Vagina (tissue), 2 donors: ENCODE measurements at places on chromosomes 16 and 17. TPM values are rescaled to one million over a fixed set of nuclear protein-coding genes. Genes with fewer than 3 reads are reported as not detected.

The LMF1 gene
- 26.0 TPM for total RNA-seq

The NR1D1 gene
- total RNA-seq, result 15.0 TPM

The CD300E gene
- total RNA-seq, result 0.98 TPM

The PERCC1 gene
- total RNA-seq, result not detected

The ALOX15 gene
- not detected for total RNA-seq

The EEF2K gene
- total RNA-seq, result 50.3 TPM

The NPIPA7 gene
- total RNA-seq, result 4.4 TPM

The NUPR1 gene
- 62.1 TPM for total RNA-seq

The TOM1L2 gene
- total RNA-seq, result 88.6 TPM

The CLDN6 gene
- total RNA-seq, result not detected

The C16orf92 gene
- total RNA-seq, result not detected

The MIEF2 gene
- 18.4 TPM for total RNA-seq

The SCGB1C2 gene
- total RNA-seq, result not detected

The KCNG4 gene
- not detected for total RNA-seq

The CCDC102A gene
- 22.1 TPM for total RNA-seq
